Left renal cortex interstitium (tissue), 4 donors: ENCODE measurements at places on chromosomes 3 and 15. TPM values are rescaled to one million over a fixed set of nuclear protein-coding genes. Genes with fewer than 3 reads are reported as not detected.

DNA sequence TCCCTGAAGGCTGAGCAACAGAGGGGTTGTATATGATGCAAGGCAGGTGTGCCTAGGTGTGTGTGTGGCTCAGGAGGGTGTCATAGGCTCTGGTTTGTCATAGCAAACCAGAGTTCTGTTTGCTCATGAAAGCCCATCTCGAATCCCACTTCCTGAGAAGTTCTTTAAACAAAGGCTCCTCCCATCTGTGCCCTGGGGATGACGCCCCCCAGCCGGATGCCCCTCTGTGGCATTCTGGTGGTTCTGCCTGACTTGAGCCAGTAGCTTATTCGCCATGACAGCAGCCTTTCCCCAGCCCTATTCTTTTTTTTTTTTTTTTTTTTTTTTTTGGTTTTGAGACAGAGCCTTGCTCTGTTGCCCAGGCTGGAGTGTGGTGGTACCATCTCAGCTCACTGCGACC is 45.4 kb downstream of the PDIA5 start:
- DNase-seq = no peak

- DNase-seq = no peak
Measured at GRCh38 chr15:69475769-69476358, 23.2 kb downstream of the RPLP1 start.

GRCh38 chr15:93451822-93452221 is 362.8 kb upstream of the RGMA start:
- DNase-seq = no peak

DNA sequence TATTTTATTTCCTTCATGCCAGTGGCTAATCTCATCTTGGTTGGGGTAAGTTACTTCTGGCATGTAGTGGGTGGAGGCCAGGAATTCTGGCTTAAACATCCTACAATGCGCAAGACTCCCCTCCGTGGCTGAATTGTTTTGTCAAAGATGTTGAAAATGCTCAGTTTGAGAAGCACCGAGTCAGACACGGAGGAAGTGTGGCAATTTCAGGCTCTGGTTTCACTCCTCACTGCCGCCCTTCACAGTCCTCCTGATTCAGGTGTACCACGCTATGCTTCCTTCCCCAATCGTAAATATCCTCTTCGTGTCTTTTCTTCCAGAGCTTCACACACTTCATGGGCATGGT is 150.7 kb downstream of the OPA1 start:
- DNase-seq = no peak

- no peak for DNase-seq
Measured at GRCh38 chr3:55964491-55964985, 477.4 kb upstream of the WNT5A start.

- no peak for DNase-seq
Measured at GRCh38 chr3:16073203-16073602, 101.3 kb upstream of the GALNT15 start.

DNA sequence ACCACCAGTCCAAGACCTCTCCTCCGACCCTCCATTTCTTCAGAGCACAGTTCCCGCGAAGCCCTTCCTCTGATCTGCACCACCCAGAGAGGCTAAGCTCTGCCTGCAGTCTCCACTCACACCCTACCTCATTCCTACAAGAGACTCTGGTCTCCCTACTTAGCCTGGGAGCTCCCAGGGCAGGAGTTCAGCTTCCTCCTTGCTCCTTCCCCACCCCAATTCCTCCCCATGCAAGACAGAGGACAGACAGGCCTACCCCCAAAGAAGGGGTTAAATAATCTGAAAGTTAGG is 12.6 kb upstream of the VIPR1 start:
- no peak for DNase-seq

DNA sequence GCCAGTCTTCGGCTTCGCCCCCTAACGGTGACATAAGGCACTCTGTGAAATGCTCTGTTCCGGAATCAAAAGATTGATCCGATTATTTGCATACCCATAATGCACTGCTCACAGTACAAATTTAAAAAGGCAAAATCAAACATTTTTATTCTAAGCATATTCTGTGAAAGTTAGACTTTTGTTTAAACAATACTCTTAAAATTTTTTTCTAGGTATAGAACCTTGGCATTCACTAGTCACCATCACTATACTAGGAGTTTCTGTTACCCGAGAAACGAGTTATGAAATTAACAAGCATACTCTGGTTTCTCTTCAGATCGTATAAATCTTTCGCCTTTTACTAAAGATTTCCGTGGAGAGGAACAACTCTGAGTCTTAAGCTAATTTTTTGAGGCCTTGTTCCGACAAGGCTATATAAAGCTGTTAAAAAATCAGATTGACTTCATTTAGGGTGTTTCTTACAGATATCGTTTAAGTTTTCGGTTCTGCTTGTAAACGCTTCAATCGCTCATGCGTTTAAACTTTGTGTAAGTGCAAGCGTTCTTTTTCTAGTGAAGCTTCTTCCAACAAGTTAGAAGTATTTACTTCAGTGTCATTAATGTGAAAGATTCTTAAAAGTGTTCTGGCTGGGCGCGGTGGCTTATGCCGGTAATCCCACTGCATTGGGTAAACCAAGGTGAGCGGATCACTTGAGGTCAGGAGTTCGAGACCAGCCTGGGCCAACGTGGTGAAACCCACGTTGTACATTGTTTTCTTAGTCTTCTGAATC is at the start of gene RNU5B-1:
Gene RNU5B-1, plus strand, starts transcription at position 297 of the 769 bp plus-strand sequence.
- peak; percentile 88 for DNase-seq

- DNase-seq = no peak
Measured at GRCh38 chr3:128324911-128325592, 141.6 kb downstream of the DNAJB8 start.

DNA sequence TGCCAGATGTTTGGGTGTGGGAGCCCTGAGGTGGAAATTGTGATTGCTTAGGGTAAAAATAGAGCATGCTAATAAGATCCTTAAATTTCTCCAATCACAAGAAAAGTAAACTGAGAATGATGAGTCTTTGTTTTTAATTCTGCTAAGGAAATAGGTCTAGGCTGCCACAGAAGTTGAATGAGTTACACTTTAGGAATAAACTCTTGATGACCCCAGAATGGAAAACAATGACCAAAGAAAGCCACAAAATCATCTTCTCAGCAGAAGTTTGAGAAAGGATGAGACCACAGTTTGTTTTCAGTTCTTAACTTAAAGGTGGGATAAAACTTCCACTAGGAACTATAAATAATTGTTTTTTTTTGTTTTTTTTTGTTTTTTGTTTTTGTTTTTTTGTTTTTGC is 164.6 kb upstream of the BCL6 start:
- DNase-seq = no peak

DNA sequence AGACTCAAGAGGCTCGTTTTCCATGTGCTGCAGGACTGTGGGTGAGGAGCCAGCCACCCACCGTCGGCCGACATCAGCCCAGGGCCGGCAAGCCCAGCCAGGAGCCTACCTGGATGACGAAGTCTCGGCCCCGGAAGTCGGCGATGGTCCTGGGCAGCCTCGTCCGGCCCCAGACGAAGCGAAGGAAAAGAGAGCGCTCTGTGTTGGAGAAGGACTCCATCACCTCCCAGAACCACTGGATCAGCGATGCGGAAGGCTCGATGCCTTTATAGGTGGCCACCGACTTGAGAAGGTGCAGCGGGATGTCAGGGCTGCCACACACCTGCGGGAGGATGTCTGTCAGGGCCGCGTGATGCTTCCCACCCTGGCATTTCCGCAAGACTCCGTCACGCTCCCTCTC is 13.8 kb upstream of the OCA2 start:
- no peak for DNase-seq

DNA sequence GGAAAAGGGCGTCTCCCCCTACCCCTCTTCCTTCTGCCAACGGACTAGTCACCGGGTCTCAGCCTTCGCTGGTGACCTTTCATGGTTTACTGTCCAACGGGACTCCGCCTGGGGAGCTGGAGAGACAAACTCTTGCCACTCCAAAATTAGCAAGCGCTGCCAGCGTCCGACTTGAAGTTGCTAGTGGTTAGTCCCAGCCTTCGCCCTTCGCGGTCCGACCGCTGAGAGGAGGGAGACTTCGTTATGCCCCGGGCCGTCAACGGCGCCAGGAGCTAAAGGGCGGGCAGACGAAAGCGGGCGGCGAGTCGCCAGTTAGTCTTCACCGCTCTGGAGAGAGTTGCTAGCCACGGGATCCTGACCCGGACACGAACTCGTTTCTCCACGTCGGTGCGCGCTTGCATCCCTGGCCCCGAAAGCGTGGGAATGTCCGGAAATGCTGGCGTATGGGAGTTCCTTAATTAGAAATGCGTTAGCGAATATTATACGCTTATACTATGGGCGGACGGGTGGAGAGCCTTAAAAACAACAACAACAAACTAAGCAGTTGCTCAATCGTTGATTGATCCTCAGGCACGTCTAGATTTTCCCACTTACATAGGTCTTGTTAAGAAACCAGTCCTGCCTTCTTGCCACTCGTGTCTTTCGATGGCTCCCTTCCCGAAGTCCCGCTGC is 716 bp downstream of the SMC4 start:
- DNase-seq = peak; percentile 31

- DNase-seq = no peak
Measured at GRCh38 chr15:35738370-35738769, 192.4 kb upstream of the DPH6 start.

GRCh38 chr15:64637412-64637811 is 138.0 kb downstream of the RBPMS2 start:
- DNase-seq = no peak

DNA sequence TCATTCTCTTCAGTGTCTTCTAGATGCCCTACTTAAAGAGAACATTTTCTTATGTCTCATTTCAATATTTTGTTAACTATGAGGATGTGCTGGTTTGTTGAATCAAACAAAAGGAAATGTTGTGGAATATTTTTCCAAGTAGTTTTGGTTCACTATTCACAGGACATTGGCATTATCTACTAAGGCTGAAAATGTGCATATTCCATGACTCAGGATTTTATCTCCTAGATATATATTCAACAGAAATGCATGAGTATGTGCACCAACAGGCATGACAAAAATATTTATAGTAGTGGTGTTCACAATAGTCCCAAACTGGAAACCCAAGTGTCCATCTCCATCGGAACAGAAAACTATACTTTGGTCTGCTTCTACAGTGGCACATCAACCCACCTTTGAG is 16.7 kb upstream of the NR1I2 start:
- DNase-seq = no peak

Gene NUDT16
- 35.1 TPM for polyA plus RNA-seq

Gene CTXND1
- 9.1 TPM for polyA plus RNA-seq

Gene ADIPOQ
- polyA plus RNA-seq = not detected

Gene BOC
- polyA plus RNA-seq = 38.1 TPM

Gene PLD1
- 9.7 TPM for polyA plus RNA-seq

Gene SAMMSON
- not detected for polyA plus RNA-seq

Gene GOLGA8T
- polyA plus RNA-seq = not detected

Gene AP4E1
- 8.7 TPM for polyA plus RNA-seq
